ENCODE measurements at places on chromosomes 12 and 14.

- no peak for DNase-seq
Observed at GRCh38 chr14:104519721-104520120, 59.8 kb upstream of the C14orf180 start.

- no peak for DNase-seq
Observed at GRCh38 chr12:82008251-82008650, 249.1 kb upstream of the PPFIA2 start.

GRCh38 chr12:129208566-129208965, 355.3 kb downstream of the GLT1D1 start:
- DNase-seq = no peak

DNA sequence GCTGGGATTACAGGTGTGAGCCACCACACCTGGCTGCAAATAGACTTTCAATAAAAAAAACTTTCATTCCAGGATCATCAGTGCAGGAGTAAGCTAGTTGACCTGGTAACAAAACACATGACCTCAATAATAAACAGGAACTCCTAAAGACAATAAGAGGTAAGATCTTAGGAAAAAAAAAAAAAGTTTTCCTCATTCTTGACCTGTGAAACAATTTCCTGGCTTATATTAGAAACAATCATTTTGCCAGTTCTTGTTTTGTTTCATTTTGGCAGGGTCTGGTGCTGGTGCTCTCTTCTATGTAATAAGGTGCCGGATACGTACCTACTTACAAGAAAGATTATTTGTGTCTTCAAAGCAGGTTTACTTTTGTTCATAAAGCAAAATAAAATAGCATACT, 90.6 kb upstream of the AMN1 start:
- no peak for DNase-seq

- no peak for DNase-seq
Observed at GRCh38 chr12:117489671-117490070, 128.2 kb upstream of the NOS1 start.

GRCh38 chr14:80427101-80427500, 215.8 kb upstream of the DIO2 start:
- DNase-seq = no peak

- DNase-seq = no peak
Observed at GRCh38 chr12:117031843-117032592, 67.2 kb downstream of the TESC start.

DNA sequence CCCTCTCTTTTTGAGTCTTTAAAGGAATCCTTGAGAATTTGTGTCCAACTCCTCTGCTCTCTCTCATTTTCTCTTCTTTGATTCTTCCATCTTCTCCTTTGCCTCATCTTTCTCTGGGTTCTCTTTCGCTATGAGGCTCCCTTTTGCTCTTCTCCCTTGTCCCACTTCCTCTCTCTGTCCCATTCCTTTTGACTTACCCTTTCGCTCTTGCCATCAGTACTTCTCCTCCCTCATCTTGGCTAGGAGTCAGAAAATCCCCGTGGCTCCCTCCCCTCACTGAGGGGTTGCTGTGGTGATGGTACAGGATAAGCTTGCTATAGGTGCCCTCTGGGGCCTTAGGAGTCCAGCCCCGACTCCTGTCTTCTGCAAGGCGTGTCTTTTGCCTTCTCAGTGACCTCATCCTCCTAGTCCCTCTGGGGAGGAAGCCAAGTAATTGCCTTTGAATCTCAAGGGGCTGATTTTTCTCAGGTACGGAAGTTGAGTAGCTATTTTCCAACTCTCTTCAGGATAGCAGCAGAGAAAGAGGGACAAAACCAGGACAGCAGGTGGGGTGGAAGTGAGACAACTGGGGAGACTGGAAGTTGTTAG, 6.4 kb downstream of the PDE1B start:
- no peak for DNase-seq

All from T follicular helper cell (primary cell).